ENCODE measurements at places on chromosomes 1 and 21.

DNA sequence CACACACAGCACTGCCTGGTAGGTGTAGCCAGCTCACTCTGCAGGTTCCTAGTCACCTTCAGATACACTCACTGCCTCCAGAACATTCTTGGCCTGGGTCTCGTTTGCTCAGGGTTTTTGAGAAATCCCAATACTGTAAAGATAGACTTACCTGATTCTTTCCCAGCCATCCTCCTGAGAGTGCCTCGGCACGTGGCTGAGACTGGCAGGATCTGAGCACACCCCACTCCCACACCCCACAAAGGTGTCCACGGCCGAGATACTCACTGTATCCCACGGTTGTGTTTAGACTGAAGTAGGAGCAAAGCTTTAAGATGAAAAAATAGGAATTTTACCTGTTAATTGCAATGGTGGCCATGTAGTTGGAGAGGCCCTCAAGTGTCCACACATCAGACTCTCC, 33.4 kb downstream of the SNAP47 start:
- DNase-seq, result no peak

DNA sequence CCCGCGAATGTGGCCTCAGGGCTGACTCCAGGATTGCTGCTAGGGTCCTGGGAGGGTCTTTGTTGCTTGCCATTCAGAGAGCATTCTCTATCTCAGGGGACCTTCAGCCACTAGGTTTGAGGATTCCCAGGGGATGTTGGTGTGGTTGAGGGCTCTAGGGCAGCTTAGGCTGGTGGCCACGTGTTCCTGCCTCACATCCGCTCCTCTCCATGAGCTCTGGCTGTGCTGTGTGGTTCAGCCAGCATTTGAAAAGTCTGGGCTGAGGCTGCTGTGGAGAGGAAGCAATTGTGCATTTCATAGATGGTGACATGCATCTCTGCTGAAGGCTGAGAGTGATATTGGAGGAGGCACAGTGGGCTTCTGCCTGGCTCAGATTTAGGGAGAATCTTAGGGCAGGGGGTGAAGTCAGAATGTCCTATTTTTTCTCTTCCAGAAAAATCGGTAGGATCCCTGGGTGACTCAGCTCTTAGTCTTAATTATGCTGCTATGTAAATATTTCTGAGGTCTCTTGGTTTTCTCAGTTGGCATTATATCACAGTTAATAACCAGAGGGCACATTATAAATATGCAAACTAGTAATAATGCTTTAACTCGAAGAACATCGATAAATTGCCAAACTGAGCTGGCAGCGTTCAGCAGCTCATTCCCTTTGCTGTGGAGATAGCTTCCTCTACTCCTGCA, 182.3 kb downstream of the CAMTA1 start:
- no peak for DNase-seq

DNA sequence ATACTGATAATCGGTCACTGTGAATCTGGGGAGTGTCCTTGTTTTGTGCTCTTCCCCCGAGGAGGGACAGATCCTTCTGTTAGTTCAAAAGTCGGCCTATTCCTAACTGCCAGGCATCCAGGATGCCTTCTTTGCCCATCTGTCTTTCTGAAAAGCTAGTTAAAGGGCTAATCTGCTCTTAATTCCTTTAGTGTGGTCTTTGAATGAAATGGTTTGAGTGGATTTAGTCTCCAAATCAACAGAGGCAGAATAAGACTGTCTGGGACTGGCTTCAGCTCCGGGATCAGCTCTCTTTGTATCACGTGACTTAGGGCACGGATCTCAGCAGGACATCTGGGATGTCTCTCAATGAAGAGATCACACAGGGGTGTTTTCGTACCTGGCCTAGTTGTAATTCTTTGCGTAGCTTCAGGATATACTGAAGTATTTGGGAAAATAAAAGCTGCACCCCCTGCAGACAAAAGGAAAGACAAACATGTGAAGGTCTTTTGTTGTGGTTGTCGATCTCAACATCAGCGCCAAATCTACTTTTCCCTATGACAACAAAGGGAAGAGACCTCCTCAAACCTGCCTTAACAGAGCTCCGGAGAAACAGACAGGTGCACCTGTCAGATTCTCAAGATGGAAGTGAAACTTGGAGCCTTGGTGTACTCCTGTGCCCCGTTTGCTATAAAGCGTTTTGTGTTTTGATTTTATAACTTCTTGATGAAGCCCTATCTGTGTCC, 97.9 kb downstream of the ERG start:
- no peak for DNase-seq

DNA sequence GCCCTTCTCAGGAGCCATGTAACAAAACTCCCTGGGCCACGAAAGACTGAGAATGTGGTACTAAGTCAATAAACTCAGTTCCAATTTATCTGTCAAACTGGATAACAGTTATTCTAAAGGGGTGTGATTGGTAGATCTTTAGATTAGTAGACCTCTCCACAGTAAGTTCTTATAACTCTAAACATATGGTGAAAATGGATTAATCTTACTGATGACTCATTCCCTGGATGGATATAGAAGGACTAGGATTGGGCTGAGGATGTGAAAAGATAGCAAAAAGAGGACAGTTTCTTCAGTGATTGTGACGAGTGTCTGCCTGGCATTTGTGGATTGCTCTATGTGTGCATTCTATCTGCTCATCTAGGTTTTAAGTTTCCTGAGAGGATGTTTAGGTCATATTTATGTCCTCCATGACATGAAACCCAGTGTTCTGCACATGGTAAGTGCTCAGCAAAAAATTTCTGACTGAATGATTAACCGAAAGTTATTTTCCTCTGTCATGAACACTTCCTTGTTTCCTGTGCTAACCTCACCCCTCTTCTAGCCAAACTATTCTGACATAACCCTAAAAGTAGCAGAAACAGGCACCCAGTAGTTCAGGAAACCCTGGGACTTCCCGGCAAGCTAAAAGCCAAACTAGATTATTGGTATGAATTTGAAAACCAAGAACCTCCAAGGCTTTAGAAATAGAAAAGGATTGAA, 397.5 kb upstream of the PLXNA2 start:
- no peak for DNase-seq

DNA sequence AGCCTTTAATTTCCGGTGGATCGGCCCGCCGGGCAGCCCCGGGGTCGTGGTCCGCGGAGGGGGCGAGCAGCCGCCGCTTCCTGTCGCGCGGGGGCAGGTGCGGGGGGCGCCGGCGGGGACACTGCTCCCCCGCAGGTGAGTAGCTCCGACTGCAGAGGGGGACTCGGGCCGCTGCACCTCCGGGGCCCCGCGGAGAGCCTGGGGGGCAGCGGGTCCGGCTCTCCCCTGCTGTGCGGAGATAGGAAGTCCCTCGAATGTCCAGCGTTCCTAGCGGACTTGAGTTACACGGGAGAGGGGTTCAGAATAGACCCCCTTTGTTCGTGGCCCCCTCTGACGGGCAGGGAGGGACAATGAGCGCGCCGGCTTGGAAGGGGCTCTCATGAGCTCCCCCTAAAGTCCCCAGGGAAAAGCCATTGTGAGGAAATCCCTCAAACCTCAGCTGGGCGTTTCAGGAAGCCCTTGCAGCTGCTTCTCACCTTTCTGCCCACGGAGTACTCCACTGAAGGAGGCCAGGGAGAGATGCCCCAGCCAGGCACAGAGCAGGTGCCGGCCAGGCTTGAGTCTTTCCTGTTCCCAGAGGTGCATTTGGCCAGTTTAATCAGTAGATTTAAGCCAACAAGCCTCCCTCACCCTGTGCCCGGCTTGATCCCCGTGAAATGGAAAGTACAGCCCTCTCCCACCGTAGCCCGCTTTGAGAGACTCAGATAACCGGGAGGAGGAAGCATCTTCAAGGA, 925 bp downstream of the PDE9A start:
- peak; percentile 15 for DNase-seq

- no peak for DNase-seq
Observed at GRCh38 chr1:212652609-212653008, 44.0 kb downstream of the ATF3 start.

- DNase-seq, result no peak
Observed at GRCh38 chr1:56357927-56358690, 221.3 kb downstream of the PLPP3 start.

GRCh38 chr1:63728611-63729226, 45.1 kb upstream of the ROR1 start:
- DNase-seq, result no peak

GRCh38 chr1:39690225-39690624, 1.0 kb downstream of the HPCAL4 start:
- no peak for DNase-seq

GRCh38 chr1:205199090-205199930, 12.2 kb downstream of the DSTYK start:
- no peak for DNase-seq
